ENCODE measurements at places on chromosomes 3 and 15. TPM values are rescaled to one million over a fixed set of nuclear protein-coding genes. Genes with fewer than 3 reads are reported as not detected.

The PP2D1 gene
- total RNA-seq, result not detected

The SLC9C1 gene
- 1.9 TPM for total RNA-seq

The GOLGA8O gene
- 1.7 TPM for total RNA-seq

The NPAP1 gene
- 0.58 TPM for total RNA-seq

The CYP11A1 gene
- total RNA-seq, result 0.21 TPM

The CYB561D2 gene
- total RNA-seq, result 8.6 TPM

The ANKRD34C gene
- not detected for total RNA-seq

The ADAMTS17 gene
- total RNA-seq, result 10.7 TPM

The EOGT gene
- 71.1 TPM for total RNA-seq

The PLAAT1 gene
- total RNA-seq, result 0.90 TPM

The LNP1 gene
- total RNA-seq, result 12.3 TPM

The GOLGA6D gene
- total RNA-seq, result not detected

The VILL gene
- total RNA-seq, result 16.0 TPM

The PPP1R2 gene
- total RNA-seq, result 104 TPM

The PLSCR5 gene
- not detected for total RNA-seq

The TM6SF1 gene
- 5.7 TPM for total RNA-seq

The ADCY5 gene
- 25.1 TPM for total RNA-seq

The GXYLT2 gene
- 71.5 TPM for total RNA-seq

The LMOD3 gene
- total RNA-seq, result 3.0 TPM

The SNRPA1 gene
- total RNA-seq, result 18.5 TPM

The TRH gene
- 0.16 TPM for total RNA-seq

The BTLA gene
- total RNA-seq, result 2.2 TPM

The KCNMB3 gene
- total RNA-seq, result 6.6 TPM

The IQCF5 gene
- total RNA-seq, result not detected

The PLA2G4B gene
- total RNA-seq, result 2.7 TPM

The CCR9 gene
- not detected for total RNA-seq

The RARRES1 gene
- 26.3 TPM for total RNA-seq

The IRAK2 gene
- total RNA-seq, result 2.9 TPM

The RHCG gene
- 0.16 TPM for total RNA-seq

The ZNF385D gene
- total RNA-seq, result 46.2 TPM

The TMEM207 gene
- not detected for total RNA-seq

The VIPR1 gene
- total RNA-seq, result 5.2 TPM

The C3orf85 gene
- not detected for total RNA-seq

The GHRL gene
- total RNA-seq, result not detected

The SPINK8 gene
- total RNA-seq, result not detected

The SPATA12 gene
- total RNA-seq, result not detected

The KBTBD13 gene
- total RNA-seq, result 0.32 TPM

The SOX14 gene
- not detected for total RNA-seq

The AQR gene
- total RNA-seq, result 52.3 TPM

The GOLGA6L7 gene
- not detected for total RNA-seq

The FAM162A gene
- total RNA-seq, result 24.2 TPM

The CAV3 gene
- 6.8 TPM for total RNA-seq

The SCG5 gene
- 14.9 TPM for total RNA-seq

The POLQ gene
- total RNA-seq, result 7.3 TPM

The PLSCR1 gene
- total RNA-seq, result 97.8 TPM

The GOLGA6L26 gene
- total RNA-seq, result not detected

The SERP1 gene
- total RNA-seq, result 144 TPM

The DUOXA1 gene
- 12.3 TPM for total RNA-seq

The CCR3 gene
- not detected for total RNA-seq

The CAMK2N2 gene
- 0.26 TPM for total RNA-seq

The ECE2 gene
- not detected for total RNA-seq

The MUC4 gene
- total RNA-seq, result 0.42 TPM

The DNASE1L3 gene
- total RNA-seq, result 3.5 TPM

Measured in urinary bladder (tissue), 4 donors.